ENCODE measurements at places on chromosomes 2 and 18.

- DNase-seq, result no peak
These were observed 1.5 kb downstream of the FAM110C start for GRCh38 chr2:44748-45341.

GRCh38 chr18:58861861-58862301, 2.8 kb upstream of the ZNF532 start:
- DNase-seq, result no peak

GRCh38 chr18:62071071-62071470, 115.8 kb downstream of the PIGN start:
- DNase-seq, result no peak

- DNase-seq, result no peak
These were observed 428.3 kb downstream of the MBD2 start for GRCh38 chr18:53796040-53796729.

- no peak for DNase-seq
These were observed 8.0 kb upstream of the DARS1 start for GRCh38 chr2:135993421-135993820.

DNA sequence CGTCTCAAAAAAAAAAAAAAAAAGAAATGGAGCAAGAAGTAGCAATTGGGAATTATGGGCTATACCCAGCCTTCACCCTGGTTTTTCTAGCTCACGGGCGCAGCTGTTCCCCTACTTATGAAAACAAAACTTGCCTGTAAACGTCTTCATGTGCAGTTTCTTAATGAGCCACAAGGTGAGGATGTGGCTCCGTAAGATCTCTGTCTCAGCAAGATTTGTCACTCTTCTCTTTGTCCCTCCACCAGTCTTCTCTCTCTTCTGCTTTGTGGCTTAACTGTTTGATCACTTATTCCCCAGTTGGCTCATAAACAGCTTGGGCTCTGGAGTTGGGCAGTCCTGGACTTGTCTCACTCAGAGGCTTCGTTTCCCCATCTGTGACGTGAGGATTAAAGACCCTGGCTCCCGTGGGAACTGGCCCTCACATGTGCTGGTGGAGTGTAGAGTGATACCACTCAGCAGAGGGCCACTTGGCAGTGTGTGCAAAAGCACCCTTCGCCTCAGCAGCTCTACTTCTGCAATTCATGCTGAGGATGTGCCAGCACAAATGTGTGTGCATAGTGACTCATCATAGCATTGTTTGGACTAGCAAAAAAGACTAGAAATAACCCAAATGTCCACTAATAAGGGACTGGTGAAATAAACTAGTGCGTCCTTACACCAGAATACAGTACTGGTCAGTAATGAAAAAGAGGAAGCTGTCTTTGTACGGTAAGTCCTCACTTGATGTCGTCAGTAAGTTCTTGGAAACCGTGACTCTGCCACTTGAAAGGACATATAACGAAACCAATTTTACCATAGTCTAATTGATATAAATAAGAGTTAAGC, 8.7 kb downstream of the CEP68 start:
- peak; percentile 89 for DNase-seq

DNA sequence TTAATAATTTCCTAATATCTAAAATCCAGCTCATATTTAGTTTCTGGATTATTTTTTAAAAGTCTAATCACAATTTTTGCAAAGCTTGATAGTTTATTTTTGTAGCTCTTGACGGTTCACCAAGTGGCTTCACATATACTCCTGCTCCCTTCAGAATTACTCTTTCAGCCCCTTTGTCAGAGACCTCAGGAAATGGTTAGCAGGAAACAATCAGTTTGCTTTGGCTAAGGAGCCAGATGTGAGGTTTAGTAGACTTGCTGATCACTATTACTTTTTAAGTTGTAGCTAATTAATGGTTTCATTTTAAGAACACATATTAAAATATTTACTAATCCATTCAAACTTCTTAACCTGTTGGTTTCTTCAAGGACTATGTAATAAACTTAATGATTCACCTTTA, 2.3 kb downstream of the RBBP8 start:
- DNase-seq, result no peak

DNA sequence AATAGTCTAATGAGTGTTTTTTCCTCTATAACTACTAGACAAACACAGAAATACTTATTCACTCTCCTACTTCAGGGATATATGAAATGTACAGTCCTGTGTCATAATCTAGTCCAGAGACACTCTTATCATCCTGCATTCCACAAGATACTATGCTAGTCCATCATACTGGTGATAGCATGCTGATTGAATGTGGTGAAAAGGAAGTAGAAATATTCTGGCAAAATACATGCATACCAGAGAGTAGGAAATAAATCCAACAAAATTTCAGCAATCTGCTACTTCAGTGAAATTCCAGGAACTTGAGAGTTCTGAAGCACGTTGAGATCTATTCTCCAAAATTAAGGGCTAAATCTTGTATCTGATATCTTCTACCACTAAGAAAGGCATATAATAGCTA, 353.9 kb downstream of the PID1 start:
- no peak for DNase-seq

DNA sequence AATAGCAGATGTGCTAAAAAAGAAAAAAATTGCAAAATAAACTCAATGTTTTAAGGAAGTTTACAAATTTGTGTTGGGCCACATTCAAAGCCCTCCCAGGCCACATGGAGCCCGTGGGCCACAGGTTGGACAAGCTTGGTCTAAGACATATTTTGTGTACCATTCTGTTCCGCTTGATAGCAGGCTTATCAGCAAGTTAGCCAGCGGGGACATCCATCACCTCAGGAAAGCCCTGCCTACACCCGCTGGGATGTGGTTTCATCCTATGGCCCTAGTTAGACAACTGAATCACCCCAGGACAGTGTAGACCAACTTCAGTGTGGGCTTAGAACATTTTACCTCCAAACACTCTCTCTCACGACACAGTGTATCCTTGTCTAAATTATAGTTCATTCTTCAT, 32.6 kb downstream of the CD8B2 start:
- no peak for DNase-seq

GRCh38 chr2:137155356-137156104, 390.2 kb downstream of the THSD7B start:
- no peak for DNase-seq

GRCh38 chr2:27162151-27163121, 13.6 kb downstream of the TCF23 start:
- no peak for DNase-seq

DNA sequence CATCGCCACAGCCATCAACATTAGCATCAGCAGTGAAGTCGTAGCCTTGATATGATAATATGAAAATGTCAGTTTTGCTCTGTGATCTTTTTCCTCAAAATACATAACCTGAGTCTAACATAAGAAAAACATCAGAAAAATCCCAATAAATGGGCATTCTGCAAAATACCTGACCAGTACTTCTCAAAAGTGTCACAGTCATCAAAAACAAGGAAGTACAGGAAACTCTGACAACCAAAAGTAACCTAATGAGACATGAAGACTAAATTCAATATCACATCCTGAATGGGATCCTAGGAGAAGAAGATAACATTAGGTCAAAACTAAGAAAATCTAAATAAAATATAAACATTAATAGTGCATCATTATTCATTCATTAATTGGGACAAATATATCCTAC, 1731.0 kb downstream of the SUCLG1 start:
- DNase-seq, result no peak

- peak; percentile 61 for DNase-seq
These were observed 412 bp downstream of the OSBPL1A start for GRCh38 chr18:24397131-24397693.

DNA sequence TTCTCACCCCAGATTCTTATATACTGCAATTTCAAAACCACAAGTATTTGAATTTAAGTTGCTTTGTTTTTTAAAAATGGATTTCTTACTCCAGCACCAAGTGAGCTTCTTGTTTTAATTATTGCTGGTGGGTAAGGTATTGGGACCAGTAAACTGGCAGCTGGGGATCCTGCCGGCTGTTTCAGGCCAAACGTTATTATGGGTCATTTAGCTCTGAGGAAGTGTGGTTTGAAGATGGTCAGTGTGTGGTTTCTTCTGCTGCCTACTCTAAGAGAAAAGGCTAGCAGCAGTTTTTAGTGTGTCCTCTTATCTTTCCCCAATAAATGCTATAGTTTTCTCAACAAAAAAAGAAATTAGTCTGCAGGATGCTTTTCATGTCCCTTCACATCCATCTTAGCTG, 30.6 kb downstream of the CFAP221 start:
- no peak for DNase-seq

GRCh38 chr2:194301946-194302345, 1355.1 kb upstream of the SLC39A10 start:
- peak; percentile 92 for DNase-seq

DNA sequence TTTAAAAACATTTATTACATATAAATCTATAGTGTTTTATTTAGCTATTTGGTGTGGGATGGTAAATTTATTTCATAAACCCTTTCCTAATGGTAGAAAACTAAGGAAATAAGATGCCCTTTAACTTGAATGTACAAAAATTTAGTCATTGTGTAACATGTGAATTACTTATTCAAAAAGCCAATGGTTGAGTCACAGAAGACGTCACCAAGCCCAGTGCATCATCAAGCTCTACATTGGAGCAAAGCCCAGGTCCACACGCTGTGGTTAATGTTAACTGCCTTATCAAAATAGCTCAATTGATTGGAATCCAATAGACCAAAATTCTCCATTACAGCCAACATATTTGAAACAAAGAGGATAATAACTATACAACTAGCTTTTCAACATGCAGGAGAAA, 145.5 kb upstream of the LYPD1 start:
- DNase-seq, result no peak

- DNase-seq, result no peak
These were observed 179.2 kb downstream of the ACKR3 start for GRCh38 chr2:236748801-236749200.

GRCh38 chr2:88131201-88131998, 3.5 kb upstream of the FABP1 start:
- DNase-seq, result no peak

GRCh38 chr2:42510191-42510590, 16.4 kb upstream of the KCNG3 start:
- no peak for DNase-seq

- no peak for DNase-seq
These were observed 7.1 kb downstream of the PCBP1 start for GRCh38 chr2:70094171-70094977.

GRCh38 chr2:30354621-30355020, 92.4 kb upstream of the LCLAT1 start:
- no peak for DNase-seq

DNA sequence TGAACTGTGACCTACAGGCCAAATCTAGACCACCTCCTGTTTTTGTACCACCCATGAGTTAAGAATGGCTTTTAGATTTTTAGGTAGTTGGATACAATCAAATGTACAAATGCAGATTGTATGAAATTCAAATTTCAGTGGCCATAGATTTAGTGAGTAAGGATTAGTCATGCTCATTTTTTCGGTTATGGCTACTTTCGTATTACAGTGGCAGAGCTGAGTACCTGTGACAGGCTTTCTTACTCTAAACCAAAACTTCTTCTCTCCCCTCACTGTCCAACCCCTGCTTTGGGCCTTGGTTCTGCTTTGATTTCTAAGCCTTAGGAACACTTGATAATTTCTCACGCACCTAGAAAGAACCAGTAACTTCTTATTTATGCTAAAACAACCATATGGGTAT, 82.1 kb downstream of the CDC42EP3 start:
- no peak for DNase-seq

GRCh38 chr2:119158563-119159347, at the start of gene C1QL2:
Gene C1QL2, minus strand, starts transcription at chr2:119158751. Its CDS starts 482 bp downstream, at chr2:119158269.
- no peak for DNase-seq

GRCh38 chr2:219086196-219086595, 25.5 kb upstream of the IHH start:
- no peak for DNase-seq

DNA sequence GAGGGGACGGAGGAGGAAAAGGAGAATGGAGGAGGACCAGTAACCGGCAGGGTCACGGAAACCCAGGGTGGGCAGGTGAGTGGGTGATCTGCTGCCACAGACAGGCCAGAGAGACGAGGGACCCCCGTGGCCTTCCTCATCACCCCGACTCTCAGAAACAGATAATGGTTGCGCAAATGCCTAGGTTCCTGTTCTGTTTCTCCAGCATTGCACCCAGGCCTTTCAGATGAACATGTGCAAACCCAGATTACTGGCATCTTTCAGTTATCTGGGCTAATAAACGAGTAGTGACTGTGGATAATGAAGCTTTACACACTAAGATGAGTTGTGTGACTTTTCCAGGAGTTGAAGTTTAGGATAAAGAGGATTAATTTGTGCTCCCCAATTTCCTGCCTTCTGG, 46.5 kb downstream of the TET3 start:
- no peak for DNase-seq

- no peak for DNase-seq
These were observed 19.5 kb downstream of the MYO1B start for GRCh38 chr2:191264647-191265081.

- DNase-seq, result no peak
These were observed 355.3 kb upstream of the RAB12 start for GRCh38 chr18:8253944-8254343.

- DNase-seq, result no peak
These were observed 142.0 kb upstream of the DNMT3A start for GRCh38 chr2:25483607-25484266.

Data from NCI-H1694 (cell line).